ENCODE measurements at places on chromosomes 5 and 9. TPM values are rescaled to one million over a fixed set of nuclear protein-coding genes. Genes with fewer than 3 reads are reported as not detected.

TRPM3 gene
- not detected for total RNA-seq

CCL19 gene
- not detected for total RNA-seq

SOX30 gene
- not detected for total RNA-seq

RELL2 gene
- total RNA-seq, result 12.3 TPM

PRRX2 gene
- 1.2 TPM for total RNA-seq

SECISBP2 gene
- total RNA-seq, result 15.4 TPM

AIF1L gene
- 3.7 TPM for total RNA-seq

OR1J2 gene
- not detected for total RNA-seq

FBXL7 gene
- 1.2 TPM for total RNA-seq

DAPK1 gene
- total RNA-seq, result 3.4 TPM

PCDHA8 gene
- total RNA-seq, result not detected

F2RL2 gene
- total RNA-seq, result 0.05 TPM

FABP6 gene
- 0.56 TPM for total RNA-seq

CTSV gene
- total RNA-seq, result 45.5 TPM

GABRA6 gene
- total RNA-seq, result not detected

GRM6 gene
- total RNA-seq, result not detected

AQP7 gene
- not detected for total RNA-seq

PCDHAC1 gene
- total RNA-seq, result 0.07 TPM

FIBCD1 gene
- total RNA-seq, result 0.56 TPM

HK3 gene
- not detected for total RNA-seq

PLEKHG4B gene
- total RNA-seq, result under 0.01 TPM

TMOD1 gene
- not detected for total RNA-seq

ALDH7A1 gene
- total RNA-seq, result 52.1 TPM

LECT2 gene
- total RNA-seq, result not detected

AJM1 gene
- total RNA-seq, result 2.0 TPM

FBP1 gene
- 0.21 TPM for total RNA-seq

SRD5A1 gene
- total RNA-seq, result 32.1 TPM

KIF3A gene
- total RNA-seq, result 5.1 TPM

KCTD16 gene
- total RNA-seq, result 0.28 TPM

TAF11L2 gene
- not detected for total RNA-seq

S100Z gene
- not detected for total RNA-seq

CDKN2B-AS1 gene
- 0.56 TPM for total RNA-seq

SPINK6 gene
- total RNA-seq, result 10.8 TPM

NEUROG1 gene
- not detected for total RNA-seq

HTR4 gene
- not detected for total RNA-seq

CFAP157 gene
- total RNA-seq, result not detected

SLC36A2 gene
- total RNA-seq, result not detected

SERF1A gene
- 9.3 TPM for total RNA-seq

INSL6 gene
- not detected for total RNA-seq

PRLR gene
- total RNA-seq, result 0.05 TPM

CARD19 gene
- 75.9 TPM for total RNA-seq

C9orf153 gene
- total RNA-seq, result not detected

ADAMTS6 gene
- total RNA-seq, result 2.2 TPM

PFN3 gene
- not detected for total RNA-seq

FAM151B gene
- 0.35 TPM for total RNA-seq

LVRN gene
- total RNA-seq, result 0.49 TPM

QRFP gene
- total RNA-seq, result not detected

SMIM33 gene
- not detected for total RNA-seq

C5orf52 gene
- not detected for total RNA-seq

INVS gene
- 17.6 TPM for total RNA-seq

All from airway epithelial cell (primary cell).